CD4-positive, alpha-beta T cell (primary cell): ENCODE measurements at places on chromosomes 3 and 15. TPM values are rescaled to one million over a fixed set of nuclear protein-coding genes. Genes with fewer than 3 reads are reported as not detected.

Gene NTRK3
- 0.78 TPM for total RNA-seq

Gene OIP5
- total RNA-seq: 0.20 TPM

Gene STRIT1
- not detected for total RNA-seq

Gene IGSF11
- total RNA-seq: 0.53 TPM

Gene KNG1
- not detected for total RNA-seq

Gene CD80
- total RNA-seq: 0.17 TPM

Gene LSAMP
- total RNA-seq: not detected

GRCh38 chr15:74628199-74628598 is 12.6 kb downstream of the CLK3 start:
- H3K27ac ChIP-seq: no peak overlapping the region
- peaks cover 93% of the 10 kb centered on the region for H3K36me3 ChIP-seq

DNA sequence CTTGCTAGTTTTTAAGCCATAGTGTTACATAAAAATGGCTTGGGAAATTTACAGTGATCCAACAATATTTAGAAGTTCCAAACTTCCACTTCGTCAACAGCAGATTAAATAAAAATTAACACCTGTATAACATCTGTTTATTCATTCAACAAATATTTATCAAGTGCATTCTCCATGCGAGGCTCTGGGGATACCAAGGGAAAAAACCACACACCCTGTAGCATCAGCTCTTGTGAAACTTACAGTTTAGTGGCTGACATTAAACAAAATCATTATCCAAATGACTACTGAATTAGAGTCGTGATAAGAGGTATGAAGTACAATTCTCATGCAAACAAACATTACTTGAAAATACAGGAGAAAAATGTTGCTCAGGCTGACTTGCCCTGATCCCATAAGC is 122.9 kb downstream of the DLG1 start:
- H3K4me3 ChIP-seq: no peak overlapping the region
- no peaks in the 10 kb centered on the region for H3K27me3 ChIP-seq
- no peaks in the 10 kb centered on the region for H3K36me3 ChIP-seq

DNA sequence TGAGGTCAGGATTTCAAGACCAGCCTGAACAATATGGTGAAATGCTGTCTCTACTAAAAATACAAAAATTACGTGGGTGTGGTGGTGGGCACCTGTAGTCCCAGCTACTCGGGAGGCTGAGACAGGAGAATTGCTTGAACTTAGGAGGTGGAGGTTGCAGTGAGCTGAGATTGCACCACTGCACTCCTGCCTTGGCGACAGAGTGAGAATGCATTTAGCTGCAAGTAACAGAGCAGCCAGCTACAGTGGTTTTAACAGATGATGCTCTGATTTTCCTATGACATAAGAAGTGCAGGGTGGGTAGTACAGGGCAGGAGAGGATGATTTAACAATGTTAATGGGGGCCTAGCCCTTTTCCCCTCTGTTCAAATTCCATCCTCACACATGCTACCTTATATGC is 267.9 kb downstream of the RPLP1 start:
- H3K4me3 ChIP-seq: no peak overlapping the region
- H3K27ac ChIP-seq: no peak overlapping the region
- H3K4me1 ChIP-seq: peaks cover 69% of the 10 kb centered on the region
- H3K36me3 ChIP-seq: no peaks in the 10 kb centered on the region

- H3K36me3 ChIP-seq: no peaks in the 10 kb centered on the region
- H3K4me3 ChIP-seq: no peak overlapping the region
- H3K27me3 ChIP-seq: no peaks in the 10 kb centered on the region
- H3K4me1 ChIP-seq: no peaks in the 10 kb centered on the region
- H3K27ac ChIP-seq: no peak overlapping the region
- DNase-seq: no peak
Observed at GRCh38 chr3:30729936-30730335, 123.5 kb downstream of the TGFBR2 start.

- H3K4me1 ChIP-seq: peaks cover 36% of the 10 kb centered on the region
- H3K27me3 ChIP-seq: no peaks in the 10 kb centered on the region
- H3K4me3 ChIP-seq: no peak overlapping the region
- DNase-seq: no peak
- H3K36me3 ChIP-seq: no peaks in the 10 kb centered on the region
- H3K27ac ChIP-seq: no peak overlapping the region
Observed at GRCh38 chr15:63942486-63943365, 103.6 kb downstream of the DAPK2 start.

GRCh38 chr3:141289228-141289772 is 57.7 kb downstream of the PXYLP1 start:
- H3K36me3 ChIP-seq: peaks cover 48% of the 10 kb centered on the region
- H3K27me3 ChIP-seq: no peaks in the 10 kb centered on the region
- H3K27ac ChIP-seq: no peak overlapping the region
- peaks cover 3% of the 10 kb centered on the region for H3K4me1 ChIP-seq
- H3K4me3 ChIP-seq: no peak overlapping the region
- DNase-seq: no peak

GRCh38 chr3:132615881-132616280 is 18.8 kb downstream of the ACKR4 start:
- no peaks in the 10 kb centered on the region for H3K27me3 ChIP-seq
- peaks cover 4% of the 10 kb centered on the region for H3K36me3 ChIP-seq
- H3K27ac ChIP-seq: no peak overlapping the region
- H3K4me1 ChIP-seq: no peaks in the 10 kb centered on the region
- DNase-seq: no peak

DNA sequence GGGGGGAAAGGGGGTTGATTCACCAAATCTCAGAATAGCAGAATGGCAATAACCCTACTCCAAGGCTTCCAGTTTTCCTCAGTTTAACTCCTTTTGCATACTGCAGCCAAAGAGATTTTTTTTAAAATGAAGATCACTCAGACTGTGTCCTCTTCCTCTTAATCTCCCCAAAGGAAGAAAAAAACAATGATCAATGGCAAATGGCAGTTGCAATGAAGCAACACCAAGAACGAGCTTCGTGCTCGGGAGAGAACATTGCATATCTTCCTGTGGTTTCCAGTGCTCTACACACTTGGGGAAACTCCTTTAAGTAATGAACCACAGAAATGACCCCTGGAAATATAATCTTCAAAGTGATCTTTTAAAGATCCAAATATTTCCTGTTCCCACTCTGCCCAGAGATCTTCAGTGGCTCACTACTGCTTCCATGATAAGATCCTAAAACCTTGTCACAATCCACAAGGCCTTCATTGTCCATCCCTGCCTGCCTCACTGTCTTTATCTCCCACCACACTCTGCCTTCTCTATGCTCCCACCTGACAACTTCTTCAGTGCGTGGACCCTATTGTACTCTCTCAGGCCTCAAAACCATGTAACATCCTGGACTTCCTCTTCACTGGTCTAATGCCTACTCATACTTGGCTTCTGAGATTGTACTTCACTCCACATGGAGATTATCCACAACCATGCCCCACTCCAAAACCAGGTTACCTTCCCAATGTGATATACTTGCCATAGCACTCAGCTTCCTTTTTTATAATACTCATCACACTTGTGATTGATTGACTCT is 394.8 kb downstream of the FHIT start:
- no peak overlapping the region for H3K4me3 ChIP-seq
- H3K27me3 ChIP-seq: no peaks in the 10 kb centered on the region
- no peaks in the 10 kb centered on the region for H3K36me3 ChIP-seq
- no peak for DNase-seq
- H3K27ac ChIP-seq: no peak overlapping the region

- H3K27me3 ChIP-seq: no peaks in the 10 kb centered on the region
- H3K36me3 ChIP-seq: no peaks in the 10 kb centered on the region
- H3K4me1 ChIP-seq: no peaks in the 10 kb centered on the region
- no peak overlapping the region for H3K4me3 ChIP-seq
- DNase-seq: no peak
Observed at GRCh38 chr3:187838016-187838540, 92.8 kb upstream of the BCL6 start.
